Activated CD4-positive, alpha-beta T cell treated with anti-CD3 and anti-CD28 coated beads, Interleukin-2, amount 10 ng/mL, durations not matched to agents 24 days and 14 days (primary cell): ENCODE measurements at places on chromosomes 11 and 22.
A peak's percentile ranks its signal among the peaks of the same experiment; 100 is the strongest.

- no peak overlapping the region for H3K27ac ChIP-seq
- peaks cover 41% of the 10 kb centered on the region for H3K4me1 ChIP-seq
- H3K36me3 ChIP-seq = peaks cover 5% of the 10 kb centered on the region
- no peak for DNase-seq
- H3K27me3 ChIP-seq = no peaks in the 10 kb centered on the region
These were observed 3.1 kb upstream of the PIK3IP1 start for GRCh38 chr22:31295360-31295759.

- peaks cover under 1% of the 10 kb centered on the region for H3K36me3 ChIP-seq
- DNase-seq = no peak
- no peak overlapping the region for H3K4me3 ChIP-seq
- H3K27me3 ChIP-seq = peaks cover 4% of the 10 kb centered on the region
- H3K27ac ChIP-seq = no peak overlapping the region
These were observed 8.5 kb upstream of the ADORA2A start for GRCh38 chr22:24418786-24419474.

- no peaks in the 10 kb centered on the region for H3K27me3 ChIP-seq
- H3K4me3 ChIP-seq = no peak overlapping the region
- H3K27ac ChIP-seq = no peak overlapping the region
- H3K36me3 ChIP-seq = peaks cover 31% of the 10 kb centered on the region
These were observed 10.6 kb downstream of the HSD17B12 start for GRCh38 chr11:43690929-43691725.

DNA sequence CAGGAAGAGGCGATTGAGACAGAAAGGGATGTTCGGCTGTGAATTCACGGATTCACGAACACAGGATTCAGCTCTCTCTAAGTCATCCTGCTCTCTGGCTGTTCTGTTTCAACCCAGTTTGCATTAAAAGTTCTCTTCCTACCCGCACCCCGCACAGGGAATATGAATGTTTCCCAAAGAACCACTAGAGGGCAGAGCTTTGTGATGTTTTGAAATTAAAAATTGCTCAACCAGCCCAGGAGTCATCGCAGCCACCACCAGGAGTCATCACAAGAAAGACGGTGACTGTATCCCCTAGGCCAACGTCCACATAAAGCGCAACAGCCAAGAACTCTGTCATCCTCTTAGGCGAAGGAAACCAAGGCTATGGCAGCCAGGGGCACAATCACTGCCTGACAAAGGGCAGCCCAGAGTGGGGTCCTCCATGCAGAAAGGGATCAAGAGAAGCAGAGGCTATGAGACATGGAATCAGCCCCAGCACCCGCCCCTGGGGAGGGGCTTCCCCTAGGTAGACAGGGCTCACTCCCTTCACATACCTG, 122.4 kb downstream of the WT1 start:
- H3K36me3 ChIP-seq = no peaks in the 10 kb centered on the region
- peaks cover 8% of the 10 kb centered on the region for H3K4me1 ChIP-seq
- H3K27ac ChIP-seq = no peak overlapping the region
- H3K4me3 ChIP-seq = no peak overlapping the region

- H3K27me3 ChIP-seq = peaks cover 2% of the 10 kb centered on the region
- H3K36me3 ChIP-seq = no peaks in the 10 kb centered on the region
- H3K4me3 ChIP-seq = no peak overlapping the region
- DNase-seq = no peak
- H3K27ac ChIP-seq = no peak overlapping the region
These were observed 121.0 kb upstream of the FGF3 start for GRCh38 chr11:69940246-69940610.

GRCh38 chr11:12164061-12165014, 53.9 kb downstream of the MICAL2 start:
- DNase-seq = no peak
- peaks cover 55% of the 10 kb centered on the region for H3K36me3 ChIP-seq
- H3K4me1 ChIP-seq = peaks cover 67% of the 10 kb centered on the region
- H3K4me3 ChIP-seq = peak overlapping the region; percentile 20
- peak overlapping the region; percentile 85 for H3K27ac ChIP-seq

GRCh38 chr11:84950569-84951270, 676.4 kb downstream of the DLG2 start:
- H3K36me3 ChIP-seq = no peaks in the 10 kb centered on the region
- no peaks in the 10 kb centered on the region for H3K27me3 ChIP-seq
- H3K27ac ChIP-seq = no peak overlapping the region
- no peaks in the 10 kb centered on the region for H3K4me1 ChIP-seq

- H3K4me1 ChIP-seq = peaks cover 9% of the 10 kb centered on the region
- H3K4me3 ChIP-seq = no peak overlapping the region
- no peak overlapping the region for H3K27ac ChIP-seq
- H3K36me3 ChIP-seq = no peaks in the 10 kb centered on the region
- peaks cover 84% of the 10 kb centered on the region for H3K27me3 ChIP-seq
These were observed 4.3 kb upstream of the LMO1 start for GRCh38 chr11:8267831-8268529.

DNA sequence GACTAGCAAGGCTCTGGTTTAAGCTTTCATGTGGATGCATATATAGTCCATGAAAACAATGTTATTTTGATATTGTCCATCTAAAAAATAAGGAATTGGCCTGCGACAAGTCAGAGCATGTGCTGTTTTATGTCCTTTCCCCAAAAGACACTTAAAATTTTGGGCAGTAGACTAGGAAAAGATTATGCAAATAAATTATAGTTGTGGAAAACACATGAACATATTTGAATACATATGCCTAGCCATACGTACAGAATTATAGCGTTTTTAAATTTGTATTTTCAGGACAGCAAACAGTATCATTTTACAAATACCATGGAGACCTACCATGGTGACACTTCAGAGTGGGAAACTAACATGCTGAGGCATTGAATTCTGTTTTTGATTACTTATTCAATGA, 113.8 kb upstream of the SLC5A12 start:
- H3K27ac ChIP-seq = no peak overlapping the region
- no peaks in the 10 kb centered on the region for H3K4me1 ChIP-seq
- H3K27me3 ChIP-seq = no peaks in the 10 kb centered on the region
- H3K4me3 ChIP-seq = no peak overlapping the region
- no peak for DNase-seq
- no peaks in the 10 kb centered on the region for H3K36me3 ChIP-seq

DNA sequence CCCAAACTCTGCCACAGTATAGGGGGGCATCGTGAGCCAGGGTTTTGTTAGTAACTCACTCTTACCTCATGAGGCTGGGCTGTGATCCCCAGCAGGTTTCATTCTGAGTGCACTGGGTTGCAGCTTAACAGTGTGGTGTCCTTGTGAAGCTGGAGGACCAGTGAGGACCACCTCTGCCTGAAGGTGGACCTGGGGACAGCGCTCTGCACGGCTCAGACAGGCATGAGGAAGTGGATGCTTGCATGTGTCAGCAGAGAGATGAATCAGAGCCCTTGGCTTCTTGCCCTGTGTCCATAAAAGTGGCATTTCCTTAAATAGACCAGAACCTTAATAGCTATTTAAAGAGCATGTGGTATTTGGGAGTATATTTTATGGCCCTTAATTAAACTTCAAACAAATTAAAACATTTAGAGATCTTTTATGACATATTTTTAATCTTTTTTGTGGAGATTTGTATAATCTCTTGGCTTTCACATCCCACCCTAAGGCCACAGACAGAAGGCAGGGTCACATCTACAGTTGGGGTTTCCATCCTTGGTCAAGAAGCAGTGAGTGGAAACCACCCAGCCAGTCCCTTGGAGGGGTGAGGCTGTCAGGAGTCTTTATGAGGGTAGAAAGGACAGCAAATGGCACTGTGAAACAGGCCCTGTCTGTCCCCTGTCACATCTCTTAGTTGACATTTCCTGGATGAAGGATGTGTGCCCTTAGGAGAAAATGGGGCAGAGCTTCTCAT, 24.8 kb upstream of the ADORA2A start:
- H3K4me1 ChIP-seq = peaks cover 52% of the 10 kb centered on the region
- peak; percentile 56 for DNase-seq
- peaks cover 38% of the 10 kb centered on the region for H3K36me3 ChIP-seq
- H3K27ac ChIP-seq = peak overlapping the region; percentile 73

- H3K27ac ChIP-seq = no peak overlapping the region
- no peak overlapping the region for H3K4me3 ChIP-seq
- DNase-seq = peak; percentile 92
- peaks cover 4% of the 10 kb centered on the region for H3K4me1 ChIP-seq
- peaks cover 2% of the 10 kb centered on the region for H3K27me3 ChIP-seq
- no peaks in the 10 kb centered on the region for H3K36me3 ChIP-seq
These were observed 63.5 kb upstream of the CAPRIN1 start for GRCh38 chr11:33987975-33988580.

GRCh38 chr22:37394341-37394740, 32.9 kb downstream of the ELFN2 start:
- DNase-seq = no peak
- no peaks in the 10 kb centered on the region for H3K36me3 ChIP-seq
- H3K27me3 ChIP-seq = no peaks in the 10 kb centered on the region

DNA sequence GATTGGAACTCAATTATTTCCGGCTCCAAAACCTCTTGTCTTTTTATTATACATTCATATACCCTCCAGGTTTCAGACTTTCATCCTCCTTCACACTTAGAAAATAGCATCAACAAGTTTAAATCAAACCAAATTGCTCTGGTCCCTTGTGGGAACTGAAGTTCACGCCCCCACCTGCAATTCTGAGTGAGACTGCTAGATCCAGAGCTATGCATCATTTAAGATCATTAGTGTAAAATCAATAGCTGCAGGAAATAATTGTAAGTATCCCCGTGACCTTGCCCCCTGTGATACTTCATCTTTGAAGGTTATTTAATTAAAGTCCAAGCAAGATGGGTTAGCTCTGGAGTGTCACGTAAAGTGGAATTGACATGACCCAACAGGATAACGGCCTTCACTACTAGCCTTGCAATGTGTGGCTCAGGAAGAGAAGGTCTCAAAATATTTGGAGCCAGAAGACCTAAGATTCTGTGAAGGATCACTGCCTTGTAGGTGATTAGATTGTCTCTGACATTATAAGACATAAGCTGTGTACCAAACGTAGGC, 742.2 kb upstream of the LRRC4C start:
- H3K4me1 ChIP-seq = no peaks in the 10 kb centered on the region
- H3K27me3 ChIP-seq = no peaks in the 10 kb centered on the region
- no peak for DNase-seq
- H3K27ac ChIP-seq = no peak overlapping the region

DNA sequence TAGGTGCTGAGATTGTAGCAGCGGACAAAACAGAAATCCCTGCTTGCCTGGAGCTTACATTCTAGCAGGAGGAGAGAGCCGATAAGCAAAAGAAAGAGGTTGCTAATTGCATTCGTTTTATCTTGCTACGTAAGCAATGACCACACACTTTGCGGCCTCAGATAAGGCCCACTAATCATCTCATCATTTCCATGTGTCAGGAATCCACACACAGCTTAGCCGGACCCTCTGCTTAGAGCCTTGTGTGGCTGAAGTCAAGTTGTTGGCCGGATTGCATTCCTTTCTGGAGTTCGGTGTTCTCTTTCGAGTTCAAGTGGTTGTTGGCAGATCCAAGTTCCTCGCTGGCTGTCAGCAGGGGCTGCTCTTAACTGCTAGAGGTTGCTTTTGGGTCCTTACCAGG, 101.6 kb downstream of the CHST1 start:
- no peaks in the 10 kb centered on the region for H3K36me3 ChIP-seq
- H3K27me3 ChIP-seq = peaks cover 2% of the 10 kb centered on the region
- no peaks in the 10 kb centered on the region for H3K4me1 ChIP-seq
- DNase-seq = no peak
- H3K4me3 ChIP-seq = no peak overlapping the region

DNA sequence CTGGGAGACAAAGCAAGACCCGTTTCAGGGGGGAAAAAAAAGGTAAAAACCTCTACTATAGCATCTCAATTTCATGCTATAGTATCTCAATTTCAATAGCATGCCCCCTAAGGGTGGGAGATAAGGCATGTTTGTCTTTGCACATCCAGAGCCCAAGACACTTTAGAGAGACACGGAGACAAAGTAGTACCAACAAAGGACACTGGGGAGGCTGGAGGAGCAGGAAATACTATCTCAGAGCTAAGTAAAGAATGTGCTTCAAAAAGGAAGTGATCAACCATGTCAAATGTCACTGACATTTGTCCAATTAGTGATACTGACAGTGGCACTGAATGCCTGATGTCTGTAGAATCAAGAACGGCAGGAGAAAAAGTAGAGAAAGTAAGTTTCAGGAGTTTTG, 68.6 kb downstream of the RRAS2 start:
- no peak overlapping the region for H3K4me3 ChIP-seq
- DNase-seq = no peak
- H3K4me1 ChIP-seq = peaks cover 31% of the 10 kb centered on the region
- peaks cover 64% of the 10 kb centered on the region for H3K36me3 ChIP-seq

- no peaks in the 10 kb centered on the region for H3K36me3 ChIP-seq
- no peaks in the 10 kb centered on the region for H3K27me3 ChIP-seq
- DNase-seq = no peak
- H3K27ac ChIP-seq = no peak overlapping the region
- no peaks in the 10 kb centered on the region for H3K4me1 ChIP-seq
These were observed 2.7 kb downstream of the OR51T1 start for GRCh38 chr11:4884361-4884760.

DNA sequence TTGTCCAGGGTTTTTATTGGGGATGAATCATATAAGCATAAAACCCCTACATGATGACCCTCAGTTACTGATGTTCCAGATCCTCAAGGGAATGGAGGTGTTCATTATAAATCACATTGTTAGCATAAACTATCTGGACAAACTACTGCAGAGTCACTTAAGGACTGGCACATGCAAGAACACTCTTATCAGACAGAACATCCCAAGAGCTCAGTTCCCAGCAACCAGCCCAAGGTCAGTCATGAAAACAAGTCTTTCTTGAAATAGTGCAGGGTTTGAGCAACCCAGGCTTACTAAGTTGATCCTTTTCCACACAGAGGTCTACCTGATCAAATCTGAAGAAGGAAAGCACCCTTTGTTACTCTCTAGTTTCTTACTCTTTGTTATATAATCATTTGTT, 13.5 kb upstream of the PTS start:
- H3K4me1 ChIP-seq = peaks cover 10% of the 10 kb centered on the region
- H3K27ac ChIP-seq = no peak overlapping the region
- H3K36me3 ChIP-seq = no peaks in the 10 kb centered on the region

DNA sequence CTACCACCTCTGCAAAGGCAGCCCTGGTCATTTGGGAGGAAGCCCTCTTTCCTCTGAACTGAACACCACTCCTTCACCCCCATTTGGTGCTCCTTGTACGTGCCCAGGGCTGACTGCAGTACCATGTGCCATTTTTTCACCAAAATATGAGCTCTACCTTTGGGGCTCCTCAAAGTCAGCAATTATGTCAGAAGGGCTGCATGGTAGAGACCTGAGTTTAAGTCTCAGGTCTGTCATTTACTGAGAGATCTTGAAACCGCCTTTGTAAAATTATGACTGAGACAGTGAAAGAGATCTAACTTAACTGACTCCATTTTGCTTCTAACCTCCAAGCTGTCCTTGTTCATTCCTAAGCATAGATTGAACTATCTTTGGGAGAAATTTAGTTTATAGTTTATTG, 58.0 kb downstream of the THAP12 start:
- no peaks in the 10 kb centered on the region for H3K36me3 ChIP-seq
- peaks cover 17% of the 10 kb centered on the region for H3K4me1 ChIP-seq
- DNase-seq = no peak
- peaks cover 54% of the 10 kb centered on the region for H3K27me3 ChIP-seq
